ENCODE measurements at places on chromosomes 4 and X.
A peak's percentile ranks its signal among the peaks of the same experiment; 100 is the strongest.

GRCh38 chrX:45011131-45011530, 138.1 kb downstream of the KDM6A start:
- no peak for DNase-seq

GRCh38 chr4:42633605-42634388, 23.1 kb downstream of the ATP8A1 start:
- no peak for DNase-seq

DNA sequence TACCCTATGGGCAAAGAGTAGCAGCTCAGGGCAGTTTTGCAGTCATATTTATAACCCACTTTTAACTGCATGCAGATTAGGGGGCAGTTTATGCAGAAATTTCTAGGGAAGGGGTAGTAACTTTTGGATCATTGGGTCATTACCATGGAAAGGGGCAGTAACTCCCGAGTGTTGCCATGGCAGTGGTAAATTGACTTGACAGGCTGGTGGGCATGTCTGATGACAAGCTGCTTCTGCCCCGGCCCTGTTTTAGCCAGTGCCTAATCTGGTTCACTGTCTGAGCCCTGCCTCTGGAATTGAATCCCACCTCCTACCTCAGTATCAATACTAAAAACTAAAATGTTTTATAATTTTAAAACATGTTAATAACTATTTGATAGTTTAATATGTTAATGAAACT, 362.1 kb upstream of the ATOH1 start:
- no peak for DNase-seq

DNA sequence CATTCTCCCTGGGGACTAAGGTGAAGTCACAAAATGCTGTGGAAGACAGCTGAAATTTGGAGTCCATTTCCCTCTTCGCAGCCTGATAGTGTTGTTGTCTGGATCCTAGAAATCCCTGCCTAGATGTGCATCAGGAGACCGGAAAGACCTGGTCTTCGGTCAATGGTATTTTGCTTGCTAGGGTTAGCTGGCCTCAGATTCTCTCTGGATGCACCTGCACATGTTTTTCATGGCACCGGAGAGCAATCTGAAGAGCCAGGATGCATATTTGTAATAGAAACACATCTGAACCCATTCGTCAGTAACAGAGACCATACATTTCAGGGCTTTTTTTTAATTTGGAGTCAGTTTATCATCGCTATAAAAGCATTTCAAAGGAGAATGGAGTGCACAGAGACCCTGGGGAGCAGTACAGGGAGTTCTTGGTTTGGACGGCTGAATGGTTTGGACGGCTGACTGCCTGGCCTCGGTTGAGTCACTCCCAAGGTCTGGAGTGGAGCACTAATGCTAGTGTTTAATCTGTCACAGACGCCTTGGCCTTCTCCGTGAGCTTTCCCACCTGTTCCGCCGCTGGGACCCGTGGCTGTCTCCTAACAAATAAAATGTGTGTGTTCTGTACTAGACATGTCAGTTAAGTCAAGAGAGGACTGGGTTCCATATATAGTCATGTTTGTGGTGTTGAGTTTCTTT, 7.5 kb upstream of the PDLIM3 start:
- DNase-seq: no peak

GRCh38 chr4:87005690-87006425, 71.0 kb downstream of the AFF1 start:
- peak; percentile 44 for DNase-seq

Data from CD4-positive, alpha-beta T cell treated with Interleukin-17A for 1 hour (primary cell).